ENCODE measurements at places on chromosomes 4 and X.

DNA sequence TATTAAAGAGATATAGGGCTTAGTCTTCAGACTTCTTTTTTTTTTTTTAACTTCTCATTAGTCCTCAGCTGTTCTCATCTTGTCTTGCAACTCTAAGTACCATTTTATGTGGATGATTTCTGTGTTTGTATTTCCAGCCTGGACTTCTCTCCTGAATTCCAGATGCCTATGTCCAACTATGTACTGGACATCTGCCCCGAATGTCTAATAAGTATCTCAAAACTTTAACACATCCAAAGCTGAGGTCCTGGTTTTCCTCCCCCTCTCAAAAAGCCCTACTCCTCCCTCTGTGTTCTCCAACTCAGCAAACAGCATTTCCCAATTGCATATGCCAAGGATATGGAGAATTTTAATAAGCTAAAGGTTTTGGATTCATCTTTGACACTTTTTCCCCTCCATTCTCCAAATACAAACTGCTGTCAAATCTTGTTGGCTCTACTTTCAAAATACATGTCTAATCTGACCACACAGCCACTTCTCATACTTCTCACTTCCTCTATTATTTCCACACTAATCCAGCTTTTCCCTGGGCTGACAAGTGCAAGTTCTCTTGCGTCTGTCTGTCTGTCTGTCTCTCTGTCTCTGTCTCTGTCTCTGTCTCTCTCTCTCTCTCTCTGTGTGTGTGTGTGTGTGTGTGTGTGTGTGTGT lies 79.8 kb downstream of the CLCN5 start:
- no peak for DNase-seq

- DNase-seq, result peak; percentile 93
Observed at GRCh38 chr4:147617173-147617840, at the start of gene TMEM184C. Gene TMEM184C (plus strand): TSS chr4:147617397. CDS start chr4:147617957, 560 bp downstream.

GRCh38 chr4:37365888-37366287 lies 121.3 kb downstream of the NWD2 start:
- DNase-seq, result no peak

DNA sequence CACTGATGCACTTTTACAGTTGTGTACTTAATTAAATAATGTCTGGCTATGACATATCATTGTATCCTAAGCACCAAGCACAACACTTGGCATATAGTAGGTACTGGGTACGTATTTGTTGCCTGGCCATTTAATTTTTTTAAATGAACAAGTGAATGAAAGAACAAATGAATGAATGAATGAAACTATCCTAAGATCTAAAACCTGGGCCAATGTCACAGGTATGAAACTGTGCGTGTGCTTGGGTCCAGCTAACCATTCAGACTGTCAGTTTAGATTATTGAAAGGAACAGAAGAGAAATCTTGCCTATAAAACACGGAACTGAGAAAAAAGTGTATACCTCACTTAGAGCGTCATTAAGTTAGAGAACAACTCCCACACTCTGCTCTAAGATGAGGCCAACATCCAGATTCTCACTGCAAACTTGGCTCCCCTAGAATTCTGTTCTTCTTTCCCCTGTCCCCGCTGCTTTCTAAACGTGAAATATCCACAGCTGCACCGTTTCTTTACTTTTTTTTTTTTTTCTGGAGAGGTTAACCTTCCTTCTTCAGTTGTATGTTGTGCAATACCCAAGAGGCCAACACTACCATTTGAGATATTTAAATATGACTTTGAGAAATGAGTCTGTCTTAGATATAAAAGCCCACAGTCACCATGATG lies 17.3 kb upstream of the SEL1L3 start:
- no peak for DNase-seq

DNA sequence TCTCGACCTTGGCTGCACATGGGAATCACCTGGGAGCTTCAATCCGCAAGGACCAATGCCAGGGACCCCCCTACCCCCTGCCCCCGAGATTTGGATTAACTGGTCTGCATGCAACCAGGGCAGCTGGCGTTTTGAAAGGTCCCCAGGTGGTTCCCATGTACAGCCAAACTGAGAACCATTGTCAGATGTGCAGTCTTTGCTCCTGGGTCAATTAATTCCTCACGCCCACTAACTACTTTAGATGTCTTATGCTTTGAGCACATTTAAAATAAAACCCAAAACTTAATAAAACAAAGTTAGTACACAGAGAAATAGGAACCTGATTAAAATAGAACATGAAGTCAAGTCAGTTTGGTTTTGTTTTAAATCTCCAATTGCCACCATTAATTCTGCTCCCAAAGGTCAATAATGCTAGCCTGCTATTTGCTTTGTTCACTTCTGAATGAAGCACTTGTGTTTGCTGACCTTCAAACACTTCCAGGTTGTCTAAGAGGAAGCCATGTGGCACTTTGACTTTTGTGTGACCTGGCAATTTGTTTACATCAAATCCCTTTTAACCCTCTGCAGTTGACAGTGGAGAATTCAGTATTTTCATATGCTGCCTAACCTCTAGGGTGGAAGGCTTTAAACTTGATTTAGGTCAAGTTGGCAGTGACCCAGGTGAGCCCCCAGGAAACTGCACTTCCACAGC lies 27.2 kb upstream of the TMSB4X start:
- no peak for DNase-seq

DNA sequence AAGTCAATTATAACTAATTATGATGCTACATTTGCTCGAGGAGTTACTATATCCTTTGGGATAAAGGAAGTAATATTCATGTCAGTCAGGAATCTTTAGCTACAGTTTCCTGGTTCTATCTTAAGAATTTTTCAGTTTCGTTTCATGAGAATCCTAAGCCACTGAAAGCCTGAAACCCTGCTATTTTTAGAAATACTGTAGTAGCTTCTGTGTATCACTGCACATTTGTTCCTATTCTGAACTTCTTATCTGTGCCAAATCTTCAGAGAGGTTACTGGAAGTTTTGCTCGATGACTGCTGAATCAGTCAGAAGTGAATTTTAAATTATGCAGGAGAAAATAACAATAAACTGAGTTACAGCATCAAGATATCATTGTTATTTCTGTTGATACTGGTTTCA lies 249.2 kb downstream of the TENM3 start:
- no peak for DNase-seq

- no peak for DNase-seq
Observed at GRCh38 chr4:138919094-138919936, 96.3 kb upstream of the NOCT start.

DNA sequence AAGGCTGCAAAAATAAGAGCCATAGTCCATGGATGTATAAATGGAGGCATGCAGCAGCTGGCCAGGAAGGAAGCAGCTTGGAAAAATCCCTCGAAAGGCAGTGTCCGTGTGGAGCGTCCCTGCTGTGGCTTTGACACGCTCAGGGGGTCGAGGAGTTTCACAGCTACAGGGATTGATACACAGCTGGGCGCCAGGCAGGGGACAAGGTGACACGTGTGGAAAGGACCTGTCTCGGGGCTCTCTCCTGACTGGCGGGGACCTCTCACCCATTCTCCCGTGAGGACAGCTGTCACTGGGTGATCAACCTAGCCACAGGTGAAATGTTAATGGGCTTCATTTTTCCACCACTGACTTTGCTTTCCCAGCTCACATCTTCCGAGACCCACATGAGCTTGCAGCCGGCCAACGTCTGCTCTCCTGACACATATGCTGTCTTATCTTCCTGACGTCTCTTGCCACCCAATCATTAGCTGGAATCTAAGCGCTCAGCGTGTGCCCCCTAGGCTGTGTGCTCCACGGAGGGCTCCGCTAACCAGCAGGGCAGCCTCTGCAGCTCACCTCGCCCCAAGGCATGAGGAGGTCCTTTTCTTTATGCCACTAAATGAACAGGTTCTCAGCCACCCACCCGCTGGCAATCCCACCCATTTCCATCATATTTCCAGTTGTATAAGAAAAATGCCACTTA lies 89.4 kb upstream of the AFAP1 start:
- no peak for DNase-seq

DNA sequence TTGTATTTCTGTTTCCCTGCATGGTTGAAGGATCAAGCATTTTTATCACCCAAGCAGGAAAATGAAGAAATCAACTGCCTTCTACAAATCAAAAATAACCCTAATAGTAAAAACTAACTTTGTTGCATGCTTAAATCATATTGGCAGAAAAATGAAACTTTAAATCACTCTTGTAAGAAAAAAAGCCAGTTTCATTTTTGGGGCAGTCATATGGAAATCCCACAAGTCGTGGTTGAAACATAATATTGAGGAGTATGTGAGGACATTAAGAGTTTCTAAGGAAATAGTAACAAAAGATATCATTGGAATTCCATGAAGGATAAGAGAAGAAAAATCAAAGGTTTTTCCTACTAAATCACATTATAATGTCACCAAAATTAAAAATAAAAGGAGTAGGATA lies 8.4 kb downstream of the TEC start:
- no peak for DNase-seq

DNA sequence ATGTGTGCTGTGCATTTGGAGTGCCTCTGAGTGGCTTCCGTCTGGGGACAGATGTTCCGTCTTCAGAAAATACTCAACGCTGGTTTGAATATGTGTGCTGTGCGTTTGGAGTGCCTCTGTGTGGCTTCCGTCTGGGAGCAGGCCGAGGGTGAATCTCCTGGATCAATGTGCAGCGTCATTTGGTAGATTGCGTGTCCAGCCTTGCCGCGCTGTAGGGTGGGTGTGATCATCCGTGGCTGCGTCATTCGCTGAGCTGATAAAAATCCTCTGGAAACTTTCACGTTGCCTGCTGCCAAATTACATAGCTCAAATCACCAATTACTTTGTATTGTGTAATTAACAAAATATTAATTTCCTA lies 12.1 kb downstream of the UVSSA start:
- no peak for DNase-seq

GRCh38 chr4:141130947-141131605 lies 2.2 kb downstream of the RNF150 start:
- DNase-seq, result no peak

GRCh38 chr4:6264225-6264540 lies 5.5 kb upstream of the WFS1 start:
- DNase-seq, result no peak

GRCh38 chr4:182756161-182756690 lies 161.0 kb downstream of the DCTD start:
- no peak for DNase-seq

- DNase-seq, result no peak
Observed at GRCh38 chr4:175674219-175674618, 137.8 kb downstream of the GPM6A start.

GRCh38 chrX:49978176-49978575 lies 55.8 kb downstream of the CLCN5 start:
- no peak for DNase-seq

DNA sequence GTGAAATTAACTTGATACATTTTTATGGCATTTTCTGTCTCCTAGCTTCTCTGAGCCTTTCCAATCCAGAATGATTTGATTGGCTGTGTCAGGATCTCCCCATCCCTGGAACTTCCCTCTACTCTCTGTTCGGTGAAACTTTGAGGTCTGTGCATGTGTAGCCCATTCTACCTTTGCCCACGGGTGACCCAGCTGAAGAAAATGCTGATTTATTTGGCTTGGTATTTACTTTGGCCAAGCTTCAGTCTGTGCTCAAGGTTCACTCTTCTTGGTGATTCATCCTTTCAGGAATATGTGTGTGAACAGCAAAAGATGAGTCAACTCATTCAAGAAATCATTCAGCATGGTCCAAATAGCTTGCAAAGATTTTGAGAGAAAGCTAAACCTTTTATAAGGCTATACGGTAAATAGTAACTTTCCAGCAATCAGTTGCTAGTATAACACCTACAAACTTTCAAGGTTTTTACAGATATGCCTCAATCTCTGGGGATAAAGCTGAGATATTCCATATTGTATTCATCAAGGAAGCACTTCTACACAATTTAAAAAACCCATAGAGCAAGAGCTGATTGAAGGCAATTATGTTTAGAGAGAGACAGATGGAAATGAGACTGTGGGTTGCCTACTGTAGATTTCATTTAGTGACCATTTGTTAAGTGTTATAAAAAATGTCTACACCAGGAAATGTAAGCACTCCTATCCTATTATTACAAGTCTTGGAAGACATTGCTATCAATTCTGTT lies 233.9 kb upstream of the CXXC4 start:
- DNase-seq, result no peak

DNA sequence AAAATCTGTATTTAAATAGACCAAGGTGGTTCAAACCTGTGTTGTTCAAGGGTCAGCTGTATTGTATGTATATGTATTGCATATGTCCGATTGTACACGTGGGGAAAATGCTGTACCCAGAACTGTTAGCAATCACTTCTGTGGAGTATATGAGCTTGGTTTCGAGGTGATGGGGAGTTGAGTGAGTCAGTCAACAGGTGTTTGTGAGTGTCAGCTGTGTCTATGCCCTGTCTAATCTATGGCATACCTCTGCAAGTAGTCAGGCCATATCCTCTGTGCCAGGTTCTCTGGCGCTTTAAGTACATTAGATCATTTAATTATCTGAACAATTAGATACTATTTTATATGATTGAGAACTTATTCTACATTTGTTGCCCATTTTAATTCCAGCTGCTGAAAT lies 7.4 kb downstream of the ZRSR2 start:
- DNase-seq, result no peak

- DNase-seq, result no peak
Observed at GRCh38 chrX:65601126-65601525, 66.3 kb upstream of the MSN start.

- DNase-seq, result no peak
Observed at GRCh38 chrX:78517124-78517523, 142.0 kb downstream of the RTL3 start.

DNA sequence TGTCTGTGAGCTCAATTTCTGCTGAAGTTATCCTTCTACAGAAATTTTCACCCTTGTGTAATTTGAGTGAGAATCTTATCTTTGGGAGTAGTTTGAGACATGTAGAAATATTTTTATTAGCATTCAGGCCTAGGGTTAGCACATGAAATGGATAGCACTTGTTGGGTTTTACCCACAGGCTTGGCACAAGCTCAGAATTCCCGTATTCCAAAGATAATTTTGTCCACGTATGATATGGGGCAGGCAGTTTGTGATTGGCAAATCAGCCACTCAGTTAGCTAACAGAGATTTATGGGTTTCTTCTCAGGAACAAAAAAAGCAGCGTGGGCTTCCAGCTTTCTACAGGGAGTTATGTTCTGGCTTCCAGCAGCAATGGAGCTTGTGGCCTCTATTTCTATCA lies 117.9 kb upstream of the DCAF8L1 start:
- no peak for DNase-seq

DNA sequence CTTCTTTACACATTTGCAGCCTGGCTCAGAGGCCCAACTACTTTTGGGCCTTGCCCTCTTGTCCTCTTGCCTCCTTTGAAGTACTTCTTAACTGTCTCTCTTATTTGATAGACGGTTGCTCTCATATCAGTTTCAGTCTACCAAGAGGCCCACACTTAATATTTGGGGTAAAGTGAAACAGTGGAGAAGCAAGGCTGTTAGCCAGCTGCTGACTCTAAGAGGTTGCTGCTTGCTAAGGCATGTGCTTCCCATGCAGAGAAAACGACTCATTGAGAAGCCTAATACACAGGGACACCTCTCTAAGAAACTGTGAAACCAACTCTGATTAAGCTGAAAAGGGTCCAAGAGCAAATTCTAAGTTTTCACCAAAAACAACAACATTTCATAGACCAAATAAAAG lies 94.6 kb downstream of the PPP3CA start:
- DNase-seq, result no peak

GRCh38 chr4:151887816-151888180 lies 127.0 kb upstream of the GATB start:
- no peak for DNase-seq
